Cardiac fibroblast (primary cell): ENCODE measurements at places on chromosomes 5 and 9.

DNA sequence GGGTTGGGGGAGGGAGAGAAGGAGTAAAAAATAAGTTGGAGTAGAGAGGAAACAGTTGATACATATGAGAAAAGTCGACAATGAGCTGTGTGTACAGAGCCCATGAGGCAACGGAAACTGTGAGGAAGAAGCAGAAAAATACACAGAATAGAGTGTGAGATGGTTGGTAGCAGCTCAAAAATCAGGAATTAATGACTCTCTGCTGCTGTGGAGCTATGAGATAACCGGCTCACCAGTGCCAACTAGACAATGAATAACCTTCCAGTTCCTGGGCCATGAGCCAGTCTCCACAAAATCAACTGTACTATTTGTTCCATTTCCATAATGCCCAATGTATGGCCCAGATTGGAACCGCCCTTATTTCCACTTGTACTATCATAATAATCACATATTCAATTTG is 53.1 kb upstream of the NREP start:
- DNase-seq = peak; percentile 8

- no peak for DNase-seq
Observed at GRCh38 chr5:150804388-150804787, 25.8 kb downstream of the SMIM3 start.

- no peak for DNase-seq
Observed at GRCh38 chr9:93730648-93731047, 154.3 kb downstream of the PHF2 start.

GRCh38 chr5:78600687-78601414 is 47.7 kb downstream of the LHFPL2 start:
- DNase-seq = peak; percentile 85

DNA sequence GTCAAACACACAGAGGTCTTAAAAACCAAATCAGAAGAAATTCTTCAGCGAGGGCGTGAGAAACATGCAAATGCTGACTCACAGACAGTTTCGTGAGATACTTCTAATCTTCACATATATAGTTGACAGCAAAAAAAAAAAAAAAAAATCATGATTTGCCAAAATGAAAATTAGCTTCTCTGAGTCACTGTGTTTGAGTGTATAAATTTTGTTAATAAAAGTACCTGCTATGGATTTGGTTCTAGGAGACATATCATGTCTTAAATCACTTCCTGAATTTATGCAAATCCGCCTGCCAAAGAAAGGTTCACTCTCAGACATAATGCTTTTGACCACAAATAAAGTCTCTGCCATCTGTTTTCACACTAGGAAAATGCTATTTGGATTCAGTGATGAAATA is 114.3 kb downstream of the SLC1A3 start:
- no peak for DNase-seq

- no peak for DNase-seq
Observed at GRCh38 chr9:123312306-123312877, 43.6 kb upstream of the CRB2 start.

GRCh38 chr5:33369485-33370465 is 71.0 kb upstream of the TARS1 start:
- peak; percentile 92 for DNase-seq

GRCh38 chr9:115043632-115044031 is 74.3 kb downstream of the TNC start:
- no peak for DNase-seq

DNA sequence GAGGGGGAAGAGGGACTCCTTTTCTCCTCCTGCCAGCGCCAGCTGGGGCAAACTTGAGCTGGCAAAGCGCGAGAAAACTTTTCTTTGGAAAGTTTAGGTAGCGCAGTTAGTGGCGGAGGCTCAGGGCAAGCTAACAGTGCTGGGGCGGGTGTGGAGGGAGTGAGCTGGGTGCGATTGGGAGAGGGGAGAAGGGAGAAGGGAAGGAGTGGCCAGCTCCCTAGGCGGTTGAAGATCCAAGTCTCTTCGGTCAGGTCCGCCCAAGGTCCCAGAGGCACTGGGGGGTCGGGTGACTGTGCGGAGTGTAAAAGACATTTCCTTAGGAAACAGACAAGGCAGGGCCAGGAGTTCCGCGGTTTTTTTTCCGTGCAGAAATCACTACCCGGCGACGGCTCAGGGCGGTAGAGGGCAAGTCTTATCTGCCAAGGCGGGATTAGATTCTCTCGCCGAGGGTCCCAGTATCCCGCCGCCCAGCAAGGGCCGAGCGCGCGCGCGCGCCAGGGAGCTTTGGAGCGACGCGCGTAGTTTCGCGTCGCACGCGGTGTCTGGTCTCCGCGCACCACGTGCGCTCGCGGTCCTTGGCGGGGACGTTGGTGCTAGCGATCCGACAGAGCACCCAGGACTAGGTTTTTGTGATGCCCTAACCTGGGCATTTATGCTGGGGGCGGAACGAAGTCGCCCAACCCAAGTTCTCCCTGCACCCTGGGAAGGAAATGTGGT is 33.6 kb upstream of the NFIB start:
- peak; percentile 62 for DNase-seq

DNA sequence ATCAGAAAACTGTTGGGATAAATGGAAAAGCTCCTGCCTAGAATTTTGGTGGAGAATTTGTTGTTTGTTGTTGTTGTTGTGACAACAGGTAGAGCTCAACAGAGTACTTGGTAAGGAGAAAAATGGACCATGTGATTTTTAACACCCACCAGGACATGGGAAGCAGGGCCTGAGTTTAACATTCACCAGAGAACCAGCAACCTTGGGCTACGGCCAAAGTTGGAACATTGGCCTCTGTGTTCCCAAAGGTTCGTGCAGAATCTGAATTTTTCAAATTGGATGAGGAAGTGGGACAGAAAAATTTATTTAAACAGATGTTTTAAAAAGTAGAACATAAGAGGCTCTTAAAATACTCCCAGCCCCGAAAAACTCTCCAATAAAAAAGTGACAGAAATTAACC is 127.0 kb downstream of the GNA14 start:
- no peak for DNase-seq

- DNase-seq = peak; percentile 15
Observed at GRCh38 chr5:93349613-93350012, 231.4 kb downstream of the NR2F1-AS1 start.

GRCh38 chr9:126628146-126628545 is 14.4 kb downstream of the LMX1B start:
- no peak for DNase-seq

- no peak for DNase-seq
Observed at GRCh38 chr9:123336449-123336848, 19.5 kb upstream of the CRB2 start.

DNA sequence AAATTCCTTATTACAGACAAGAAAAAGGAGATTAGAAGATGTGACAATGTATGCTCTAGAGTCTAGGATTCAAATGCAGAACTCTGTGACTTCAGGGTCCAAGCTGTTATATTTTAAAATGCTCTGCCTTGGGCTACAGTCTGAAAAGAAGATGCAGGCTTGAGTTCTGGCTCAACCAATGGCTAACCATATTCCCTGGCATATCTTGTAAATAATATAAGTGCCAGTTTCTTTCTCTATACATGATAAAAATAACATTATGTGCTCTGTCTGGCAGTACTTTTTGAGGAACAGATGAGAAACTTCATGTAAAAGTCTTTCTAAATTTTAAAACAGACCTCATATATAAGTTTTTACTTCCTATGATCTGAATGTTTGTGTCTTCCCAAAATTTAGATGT is 926.5 kb upstream of the CDH6 start:
- no peak for DNase-seq

- DNase-seq = peak; percentile 63
Observed at GRCh38 chr5:53994148-53994547, 316.2 kb downstream of the ARL15 start.

- DNase-seq = no peak
Observed at GRCh38 chr9:126676102-126676684, 62.5 kb downstream of the LMX1B start.

DNA sequence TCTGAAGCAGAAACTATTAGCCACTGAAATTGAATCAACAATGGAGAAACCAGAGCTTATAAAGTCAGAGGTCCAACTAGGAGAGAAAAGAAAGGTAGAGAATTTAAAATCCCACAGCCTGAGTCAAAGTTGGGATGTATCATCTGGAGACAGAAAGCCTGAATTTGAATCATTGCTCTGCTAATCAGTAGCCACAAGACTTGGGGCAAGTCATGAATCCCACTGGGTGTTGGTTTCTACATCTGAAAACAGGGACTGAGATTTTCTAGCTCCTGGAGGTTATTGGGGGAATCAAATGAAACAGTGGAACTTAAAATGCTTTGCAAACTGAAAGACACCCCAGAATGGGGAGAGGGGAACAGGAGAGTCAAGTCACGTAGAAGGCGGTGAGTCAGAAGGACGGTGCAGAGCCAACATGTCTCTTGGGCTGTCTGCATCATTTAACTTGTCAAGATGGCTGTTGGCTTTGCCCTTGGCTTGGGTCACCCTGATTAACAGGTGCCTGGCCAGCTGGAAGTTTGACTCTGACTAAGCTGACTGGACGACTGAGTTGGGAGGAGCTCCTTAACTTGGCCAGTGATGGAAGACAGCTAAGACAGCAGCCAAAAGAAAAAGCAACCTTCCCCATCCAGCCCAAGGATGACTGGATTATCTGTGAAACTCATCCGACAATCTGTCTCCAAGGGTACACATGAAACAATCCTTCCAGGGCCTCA is 60.6 kb upstream of the ADRA1B start:
- peak; percentile 58 for DNase-seq

DNA sequence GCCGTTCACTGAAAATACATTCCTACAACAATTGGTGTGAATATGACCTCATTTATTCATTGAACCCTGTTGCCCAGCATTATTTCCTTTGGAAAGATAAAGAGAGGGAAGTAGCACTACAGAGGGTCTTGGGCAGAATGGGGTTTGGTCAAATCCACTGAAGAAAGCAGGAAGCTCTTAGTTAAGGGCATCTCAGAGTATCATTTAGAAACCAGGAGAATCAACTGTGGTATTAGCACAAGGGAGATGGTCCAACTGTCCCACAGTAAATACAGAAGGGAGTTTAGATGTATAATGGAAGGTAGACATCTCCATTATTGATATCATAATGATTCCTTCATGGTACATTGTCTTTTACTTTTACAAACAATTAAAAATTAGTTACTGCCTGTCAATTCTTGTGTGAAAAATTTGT is 47.1 kb downstream of the LIX1 start:
- DNase-seq = no peak

DNA sequence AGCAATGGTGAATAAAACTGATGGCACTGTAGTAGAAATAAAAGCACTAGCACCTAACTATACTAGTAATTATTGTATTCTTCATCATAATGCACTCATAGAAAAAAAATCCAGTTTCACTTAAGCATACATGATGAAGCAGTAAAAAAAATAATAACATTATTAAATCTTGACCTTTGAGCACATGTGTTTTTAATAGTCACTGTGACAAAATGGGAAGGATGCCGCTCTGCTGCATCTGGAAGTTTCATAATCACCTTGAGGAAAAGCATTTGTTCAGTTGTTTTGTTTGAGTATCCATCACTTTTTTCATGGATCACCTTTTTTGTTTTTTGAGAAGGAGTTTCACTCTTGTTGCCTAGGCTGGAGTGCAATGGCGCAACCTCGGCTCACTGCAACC is 13.2 kb downstream of the OR2K2 start:
- no peak for DNase-seq

DNA sequence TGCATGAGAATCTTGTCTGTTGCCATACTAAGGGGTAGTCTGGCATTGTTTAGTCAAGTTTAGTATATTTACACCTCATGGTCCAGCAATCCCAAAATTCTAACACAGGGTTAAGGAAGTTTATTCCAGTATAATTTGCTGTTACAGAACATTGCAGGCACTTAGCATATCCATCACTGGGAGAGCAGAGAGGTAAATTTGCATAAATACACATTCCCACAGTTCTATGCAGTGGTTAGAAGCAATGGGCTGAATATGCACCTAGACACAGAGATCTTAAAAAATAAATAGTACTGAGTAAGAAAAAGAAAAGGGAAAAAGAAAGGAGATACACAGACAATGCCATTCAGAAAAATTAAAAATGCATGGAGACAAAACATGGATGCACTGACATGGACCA is 692.3 kb upstream of the MEF2C start:
- DNase-seq = no peak

DNA sequence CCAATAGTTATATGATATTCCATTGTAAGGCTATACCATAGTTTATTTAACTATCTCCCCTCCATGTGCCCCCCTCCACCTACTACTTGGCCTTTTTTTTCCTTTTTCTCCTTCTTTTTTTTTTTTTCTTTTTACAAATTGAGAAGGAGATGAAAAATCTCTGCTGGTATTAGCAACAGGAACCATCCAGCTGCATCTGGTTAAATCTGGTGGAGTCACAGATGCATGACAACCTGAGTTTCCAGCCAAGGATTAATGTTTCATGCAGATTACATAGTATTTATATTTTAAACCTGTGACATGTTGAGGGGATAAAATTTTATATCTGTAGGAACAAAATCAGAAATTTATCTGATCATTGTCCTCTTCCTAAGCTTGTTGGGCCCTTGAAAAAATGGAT is 128.5 kb upstream of the IQGAP2 start:
- DNase-seq = no peak

GRCh38 chr5:142427015-142427364 is 102.2 kb upstream of the SPRY4 start:
- peak; percentile 85 for DNase-seq

- DNase-seq = no peak
Observed at GRCh38 chr9:14095277-14095676, 218.7 kb downstream of the NFIB start.

GRCh38 chr5:142549834-142550233 is 136.1 kb downstream of the FGF1 start:
- DNase-seq = no peak

DNA sequence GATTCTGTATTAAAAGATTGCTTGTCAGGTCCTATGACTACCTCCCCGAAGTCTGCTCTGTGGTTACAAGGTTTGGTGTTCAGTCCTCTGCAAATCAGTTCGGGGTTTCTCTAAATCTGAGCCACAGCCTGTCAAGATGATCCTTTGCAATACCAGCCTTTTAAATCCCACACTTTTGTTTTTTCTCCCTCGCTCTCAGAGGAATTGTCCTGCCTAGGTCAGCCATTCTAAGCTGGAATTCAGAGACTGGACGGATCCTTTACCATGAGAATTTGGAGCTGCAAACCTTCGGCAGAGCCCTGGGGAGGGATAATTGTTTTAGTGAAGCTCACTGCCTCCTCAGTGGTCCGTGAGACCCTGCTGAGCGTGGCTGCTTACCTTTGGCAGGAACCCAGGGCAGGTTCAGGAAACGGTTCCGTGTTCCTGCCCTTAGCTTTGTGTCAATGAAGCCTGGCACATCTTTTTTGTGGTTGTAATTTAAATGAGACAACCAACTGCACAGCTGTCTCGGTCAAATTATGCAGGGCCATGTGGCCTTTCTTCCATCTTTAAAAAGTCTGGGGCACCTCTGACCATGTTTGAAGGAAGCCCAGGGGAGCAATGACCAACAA is 47.2 kb downstream of the EBF1 start:
- no peak for DNase-seq
